Activated naive CD8-positive, alpha-beta T cell treated with anti-CD3 and anti-CD28 coated beads, Interleukin-2, amount 10 ng/mL, durations not matched to agents 7 days and 5 days (primary cell): ENCODE measurements at places on chromosomes 12 and 14.
A peak's percentile ranks its signal among the peaks of the same experiment; 100 is the strongest.

- DNase-seq: no peak
Observed at GRCh38 chr12:4441355-4442335, 4.0 kb downstream of the FGF6 start.

GRCh38 chr12:122834104-122834920 lies 945 bp upstream of the HIP1R start:
- no peak for DNase-seq

GRCh38 chr14:86333493-86333892 lies 803.5 kb downstream of the FLRT2 start:
- DNase-seq: no peak

DNA sequence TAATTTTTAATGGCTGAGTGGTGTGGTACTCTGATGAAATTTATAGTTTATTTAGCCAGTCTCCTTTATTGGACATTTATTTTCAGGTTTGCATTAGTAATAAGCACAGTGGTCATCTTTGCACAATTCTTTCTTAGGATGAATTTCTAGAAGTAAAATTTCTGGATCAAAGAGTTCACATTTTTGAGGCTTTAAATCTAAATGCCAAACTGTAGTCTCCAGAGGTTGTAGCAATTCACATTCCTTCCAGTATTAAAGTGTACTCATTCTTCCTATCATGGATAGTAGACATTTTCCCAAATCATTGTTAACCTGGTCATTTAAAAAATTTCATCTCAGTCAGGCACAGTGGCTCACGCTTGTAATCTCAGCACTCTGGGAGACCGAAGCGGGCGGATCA lies 24.8 kb downstream of the SLC39A9 start:
- no peak for DNase-seq

GRCh38 chr14:68939893-68940613 lies 39.0 kb downstream of the ACTN1 start:
- DNase-seq: no peak

- DNase-seq: no peak
Observed at GRCh38 chr12:113062502-113063395, 6.2 kb downstream of the DTX1 start.

- no peak for DNase-seq
Observed at GRCh38 chr14:52992236-52992870, 41.5 kb upstream of the FERMT2 start.

GRCh38 chr12:131055596-131056233 lies 102.0 kb downstream of the ADGRD1 start:
- no peak for DNase-seq

GRCh38 chr14:90034835-90035525 lies 26.8 kb upstream of the KCNK13 start:
- DNase-seq: no peak

- no peak for DNase-seq
Observed at GRCh38 chr14:72558721-72559120, 335.2 kb downstream of the DPF3 start.

- DNase-seq: peak; percentile 46
Observed at GRCh38 chr14:106843951-106844483, 1317.6 kb downstream of the TMEM121 start.

DNA sequence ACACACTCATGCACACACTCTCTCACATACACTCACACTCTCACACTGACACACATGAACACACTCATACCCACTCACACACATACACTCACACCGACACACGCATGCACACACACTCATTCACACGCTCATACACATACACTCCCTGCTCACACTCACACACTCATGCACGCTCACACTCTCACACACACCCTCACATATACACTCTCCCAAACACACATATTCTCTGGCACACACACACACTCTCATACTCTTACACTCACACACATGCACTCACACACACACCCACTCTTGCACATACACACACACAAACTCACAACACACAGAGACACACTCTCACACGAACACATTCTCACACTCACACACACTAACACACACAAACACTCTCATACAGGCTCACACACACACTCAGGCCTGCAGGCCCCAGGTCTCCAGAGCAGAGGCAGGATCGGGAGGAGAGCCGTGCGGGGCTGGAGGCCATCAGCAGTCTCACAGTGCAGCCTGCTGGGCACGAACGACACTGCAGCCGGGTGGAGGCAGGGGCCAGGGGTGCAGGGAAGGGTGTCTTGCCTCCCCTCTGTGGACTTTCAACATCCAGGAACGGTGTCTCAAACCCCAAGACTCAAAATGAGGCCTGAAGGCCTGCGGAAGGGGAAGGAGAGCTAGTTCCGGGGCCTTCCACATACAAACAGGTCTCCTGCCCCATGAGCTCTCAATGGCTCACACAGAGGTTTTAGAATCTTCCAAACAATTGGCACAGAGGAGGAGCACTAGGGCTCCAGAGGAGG lies 148.7 kb downstream of the ANO2 start:
- peak; percentile 31 for DNase-seq
